ENCODE measurements at places on chromosomes 7 and 10.

GRCh38 chr7:134287916-134288659 lies 28.6 kb downstream of the SLC35B4 start:
- DNase-seq: no peak

DNA sequence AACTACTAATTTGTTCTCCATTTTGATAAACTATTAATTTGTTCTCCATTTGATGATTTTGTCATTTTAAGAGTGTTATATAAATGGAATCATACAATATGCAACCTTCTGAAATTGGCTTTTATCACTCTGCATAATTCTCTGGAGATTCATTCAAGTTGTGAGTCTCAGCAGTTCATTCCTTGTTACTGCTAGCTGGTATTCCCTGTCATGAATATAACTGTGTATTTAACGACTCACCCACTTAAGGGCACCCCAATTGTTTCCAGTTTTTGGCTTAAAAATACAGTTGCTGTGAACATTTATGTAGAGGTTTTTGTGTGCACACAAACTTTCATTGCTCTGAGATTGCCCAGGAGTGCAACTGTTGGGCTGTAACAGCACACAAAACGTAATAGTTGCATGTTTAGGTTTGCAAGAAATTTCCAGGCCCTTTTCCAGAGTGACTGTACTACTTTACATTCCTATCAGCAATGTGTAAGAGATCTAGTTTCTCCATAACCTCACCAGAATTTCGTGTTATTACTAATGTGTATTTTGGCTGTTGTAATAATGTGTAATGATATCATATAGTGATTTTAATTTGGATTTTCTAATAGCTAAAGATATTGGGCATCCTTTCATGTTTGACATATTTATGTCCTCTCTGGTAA lies 153.2 kb upstream of the ADCY1 start:
- no peak for DNase-seq

GRCh38 chr10:97888641-97889262 lies 39.1 kb downstream of the GOLGA7B start:
- DNase-seq: no peak

DNA sequence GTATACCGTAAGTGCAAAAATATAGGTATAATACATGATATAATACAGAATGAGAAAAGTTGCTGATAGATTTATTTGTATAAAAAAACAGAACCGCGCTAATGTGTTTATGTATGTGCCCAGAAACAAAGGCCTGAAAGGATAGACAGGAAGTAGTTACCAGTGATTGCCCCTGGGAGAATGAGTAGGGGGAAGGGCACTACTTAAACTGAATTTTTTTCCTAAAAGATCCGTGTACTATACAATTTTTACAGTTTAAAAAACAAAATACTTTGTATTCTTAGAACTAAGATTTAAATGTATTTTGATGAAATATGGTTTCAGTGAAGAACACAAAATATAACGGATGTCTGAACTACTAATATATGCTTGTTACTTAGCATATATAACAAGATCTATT lies 2.9 kb downstream of the IPMK start:
- DNase-seq: no peak

DNA sequence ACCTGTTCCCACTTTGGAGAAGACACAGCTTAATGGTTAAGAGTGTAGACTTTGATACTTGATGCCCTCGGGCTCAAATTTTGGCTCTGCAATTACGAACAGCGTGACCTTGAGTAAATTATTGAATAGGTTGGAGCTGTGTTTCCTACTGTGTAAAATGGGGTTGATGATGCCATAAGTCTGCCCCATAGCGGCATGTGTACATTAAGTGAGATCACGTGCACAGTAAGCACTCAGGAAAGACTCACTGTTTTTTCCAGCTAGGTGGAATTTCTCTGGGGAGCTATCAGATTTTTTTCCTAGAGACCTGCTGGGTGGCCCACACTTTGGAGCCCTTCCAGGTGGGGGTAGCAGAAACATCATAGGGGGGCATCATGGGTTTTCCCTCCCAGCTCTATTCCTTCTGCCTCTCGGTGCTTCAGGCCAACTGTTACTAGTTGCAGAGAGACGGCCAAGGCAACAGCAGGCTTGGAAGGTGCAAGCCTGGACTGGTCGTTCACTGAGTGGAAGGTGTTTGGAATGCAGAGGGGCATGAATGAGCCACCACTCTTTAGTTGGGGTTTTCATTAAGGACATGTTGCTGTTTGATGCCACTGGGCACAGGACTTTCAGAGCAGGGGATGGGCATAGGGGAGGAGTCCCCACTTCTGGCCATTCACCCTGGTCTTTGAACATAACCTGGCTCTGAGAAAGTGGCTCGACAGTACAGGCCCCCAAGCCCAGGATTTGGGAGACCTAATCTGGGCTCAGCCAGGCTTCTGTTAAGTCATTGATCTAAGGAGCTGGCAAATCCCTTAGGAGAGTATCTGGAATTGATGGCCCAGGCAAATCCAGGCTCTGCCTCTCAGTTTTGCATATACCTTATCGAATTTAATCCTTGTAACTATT lies 64.0 kb downstream of the SYPL1 start:
- no peak for DNase-seq

GRCh38 chr7:25985196-25985595 lies 166.8 kb upstream of the NFE2L3 start:
- no peak for DNase-seq

DNA sequence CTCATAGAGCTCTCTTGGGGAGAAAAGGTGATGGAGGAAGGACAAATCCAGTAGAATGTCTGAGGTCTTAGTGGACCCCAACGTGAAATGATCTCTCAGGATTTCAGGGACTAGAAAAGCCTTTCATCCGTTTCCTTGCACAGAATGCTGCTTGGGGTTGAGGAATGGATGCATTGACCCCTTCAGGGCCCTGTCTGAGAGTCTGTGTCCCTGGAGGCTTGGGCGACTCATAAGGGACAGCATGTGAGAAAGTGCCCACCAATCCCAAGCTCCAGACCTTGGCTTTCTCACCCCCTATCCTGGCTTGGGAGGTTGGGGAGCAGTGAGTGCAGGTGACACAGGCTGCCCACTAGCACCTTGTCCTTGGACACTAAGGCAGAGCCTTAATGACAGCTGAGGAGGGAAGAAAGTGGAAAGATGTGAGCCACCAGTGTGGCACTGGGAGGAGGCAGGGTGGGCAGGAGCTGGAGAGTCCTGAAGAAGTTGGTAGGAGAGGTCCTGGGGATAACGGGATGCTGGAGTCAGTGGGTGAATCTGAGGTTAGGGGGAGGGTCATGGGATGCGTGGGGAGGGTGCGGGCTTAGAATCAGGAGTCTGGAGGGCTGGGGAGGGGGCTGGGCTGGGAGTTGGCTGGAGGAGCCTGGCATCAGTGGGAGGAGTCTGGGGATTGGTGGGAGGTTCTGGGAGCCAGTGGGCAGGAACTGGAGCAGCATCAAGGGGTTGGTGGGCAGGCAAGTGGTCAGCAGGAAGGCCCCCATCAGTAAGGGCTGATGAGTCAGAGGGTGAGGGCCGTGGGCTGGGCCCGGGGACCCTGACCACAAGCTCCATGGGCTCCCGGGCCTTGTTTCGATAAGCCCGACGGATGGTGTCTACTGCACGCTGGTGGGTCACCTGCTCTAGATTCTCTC lies 8.6 kb downstream of the LZTS2 start:
- no peak for DNase-seq

DNA sequence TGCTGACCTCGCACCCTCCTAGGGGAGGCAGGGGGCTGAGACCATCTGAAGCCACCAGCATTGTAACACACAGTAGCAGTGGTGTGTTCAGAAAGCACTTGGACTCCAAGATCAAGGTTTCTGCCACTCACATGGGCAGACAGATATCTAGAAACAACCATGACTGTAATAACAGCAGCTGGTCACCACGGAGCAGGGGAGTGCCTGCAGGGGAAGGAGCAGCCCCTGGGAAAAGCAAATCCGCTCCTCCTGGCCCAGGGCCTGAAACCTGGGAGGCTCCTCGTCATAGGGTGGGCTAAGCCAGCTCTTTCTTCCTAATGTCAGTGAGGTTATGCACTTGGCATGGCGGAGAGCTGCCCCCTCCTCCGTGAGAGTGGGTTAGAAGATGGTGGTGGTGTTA lies 118.4 kb upstream of the INSYN2A start:
- DNase-seq: no peak

DNA sequence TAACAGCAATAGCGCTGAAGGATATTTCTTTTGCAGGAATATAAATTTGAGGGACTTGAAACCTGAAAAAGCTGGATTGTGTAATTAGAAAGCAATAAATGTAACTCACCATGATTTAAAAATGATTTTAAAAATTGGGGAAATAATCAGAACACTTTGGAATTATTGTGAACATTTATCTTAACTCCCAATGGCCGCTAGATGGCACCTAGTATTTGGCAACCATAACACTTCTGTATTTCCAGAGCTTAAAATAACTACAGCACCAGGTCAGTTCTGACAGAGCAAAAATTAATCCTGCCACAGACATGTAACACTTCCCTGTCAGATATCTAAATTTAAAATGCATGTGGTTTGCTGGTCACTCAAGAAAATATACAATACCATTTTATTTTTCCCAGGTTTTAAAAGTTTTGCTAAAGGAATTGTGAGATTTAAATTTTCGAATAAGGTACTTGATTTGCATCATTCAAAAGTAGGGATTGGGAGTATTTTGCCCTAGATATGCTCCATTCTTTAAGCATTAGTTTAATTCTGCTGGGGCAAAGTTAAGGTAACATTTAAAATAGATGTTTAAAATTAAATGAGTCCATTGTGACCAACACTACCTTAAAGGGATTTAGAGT lies 144.5 kb downstream of the PPP1R3A start:
- DNase-seq: peak; percentile 8

GRCh38 chr7:47540387-47541350 lies 41.2 kb downstream of the TNS3 start:
- no peak for DNase-seq

DNA sequence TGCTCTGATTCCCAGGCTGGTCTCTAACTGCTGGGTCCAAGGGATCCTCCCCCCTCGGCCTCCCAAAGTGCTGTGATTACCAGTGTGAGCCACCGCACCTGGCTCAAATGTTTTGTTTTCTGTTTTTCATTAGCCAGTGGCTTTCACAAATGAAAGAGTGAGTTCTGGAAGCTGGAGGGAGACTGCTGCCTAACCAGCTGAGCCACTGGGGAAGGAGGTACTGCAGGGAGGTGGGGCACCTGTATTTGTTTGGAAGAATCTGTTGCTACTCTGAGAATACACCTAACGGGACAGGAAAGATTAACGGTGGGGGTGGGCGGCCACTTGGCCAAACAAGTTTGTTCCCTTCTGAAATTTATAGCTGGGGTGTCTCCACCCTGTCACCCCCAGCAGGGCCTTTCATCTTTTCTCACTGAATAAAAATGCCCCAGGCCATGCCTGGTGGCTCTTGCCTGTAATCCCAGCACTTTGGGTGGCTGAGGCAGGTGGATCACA lies 4.7 kb downstream of the STOX1 start:
- no peak for DNase-seq

- no peak for DNase-seq
Observed at GRCh38 chr7:41189866-41190265, 513.0 kb downstream of the INHBA start.

GRCh38 chr10:79979976-79980687 lies 31.2 kb upstream of the SFTPD start:
- DNase-seq: no peak

DNA sequence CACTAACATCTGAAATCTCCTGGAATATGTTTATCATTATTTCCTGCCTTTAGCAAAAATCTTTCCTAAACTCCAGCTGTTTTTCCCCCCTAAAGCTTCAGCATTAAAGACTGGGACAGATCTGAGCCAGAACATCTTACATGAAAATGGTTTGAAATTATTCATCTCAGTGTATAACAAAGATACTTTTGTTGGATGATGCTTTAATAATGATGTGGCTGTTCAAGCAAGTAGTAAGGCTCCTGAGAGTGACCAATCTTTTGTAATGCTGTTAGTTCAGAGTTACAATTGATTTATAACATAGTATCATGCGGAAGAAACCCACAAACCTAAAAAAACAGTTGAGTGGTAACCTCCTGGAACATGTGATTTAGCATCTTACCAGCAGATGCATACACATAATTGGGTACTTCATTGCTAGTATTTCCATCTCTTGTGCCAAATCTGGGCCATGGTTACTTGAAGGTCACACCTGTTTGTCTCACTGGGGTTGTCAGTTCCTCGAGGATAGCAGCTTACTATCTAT lies 1.5 kb downstream of the BZW2 start:
- DNase-seq: no peak

DNA sequence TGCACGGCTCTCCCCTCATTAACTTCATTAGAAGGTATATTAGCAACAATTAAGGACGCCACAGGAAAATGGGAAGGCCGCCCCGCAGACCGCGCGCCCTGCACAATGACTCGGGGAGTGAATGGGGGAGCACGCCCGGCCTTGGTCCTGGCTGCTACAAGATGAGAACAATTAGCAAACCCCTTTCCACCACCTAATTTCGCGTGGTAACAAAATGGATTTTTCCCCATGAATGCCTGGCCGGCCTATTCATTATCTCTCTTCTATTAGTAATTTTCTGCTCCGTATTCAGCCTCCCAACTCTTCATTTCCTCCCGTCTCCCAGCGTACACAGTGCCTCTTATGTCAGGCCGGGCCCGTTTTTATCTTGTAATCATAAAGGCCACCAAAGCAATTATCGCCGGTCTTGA lies 346.9 kb downstream of the DNAJB6 start:
- DNase-seq: no peak

- DNase-seq: no peak
Observed at GRCh38 chr7:48004638-48005037, 24.3 kb downstream of the SUN3 start.

GRCh38 chr10:100812978-100813377 lies 67.6 kb downstream of the PAX2 start:
- no peak for DNase-seq

DNA sequence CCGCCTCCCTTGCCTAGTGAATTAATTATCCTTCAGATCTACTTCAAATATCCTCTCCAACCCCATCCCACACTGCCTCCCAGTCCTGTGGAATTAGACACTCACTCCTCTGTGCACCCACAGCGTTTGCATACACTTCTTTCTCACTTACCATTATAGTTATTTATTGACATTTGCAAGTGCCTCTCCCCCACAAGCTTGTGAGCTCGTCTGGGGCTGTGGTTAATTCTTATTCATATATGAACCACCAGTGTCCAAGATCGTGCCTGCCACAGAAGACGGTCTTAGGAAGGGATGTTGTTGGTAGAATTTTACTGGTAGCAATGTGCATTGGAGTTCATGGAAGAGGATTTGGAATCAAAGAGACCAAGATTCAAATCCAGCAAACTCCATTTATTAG lies 68.1 kb upstream of the AOAH start:
- no peak for DNase-seq

DNA sequence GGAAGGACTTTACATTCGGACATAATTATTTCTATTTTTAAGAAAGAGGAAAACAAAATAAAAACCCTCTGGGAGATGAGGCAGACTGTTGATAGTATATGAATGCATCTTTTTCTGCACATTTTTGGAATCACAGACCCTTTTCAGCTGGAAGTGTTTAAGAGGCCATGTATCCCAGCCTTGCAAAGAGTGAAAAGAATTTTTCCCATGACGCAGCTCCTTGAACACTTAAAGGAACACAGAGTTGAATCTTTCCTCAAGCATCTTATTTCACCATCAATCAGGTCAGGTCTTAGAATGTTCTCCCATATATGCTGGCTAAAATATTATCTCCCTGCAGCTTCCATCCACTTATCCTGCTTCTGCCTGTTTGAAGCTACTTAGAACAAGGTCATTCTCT lies 45.9 kb upstream of the PAPSS2 start:
- no peak for DNase-seq

Measured in HuH-7 (cell line).